SK-N-SH (cell line): ENCODE measurements at places on chromosomes 7 and 10.

GRCh38 chr7:111138193-111138569, 47.3 kb downstream of the LRRN3 start:
- DNase-seq: no peak

DNA sequence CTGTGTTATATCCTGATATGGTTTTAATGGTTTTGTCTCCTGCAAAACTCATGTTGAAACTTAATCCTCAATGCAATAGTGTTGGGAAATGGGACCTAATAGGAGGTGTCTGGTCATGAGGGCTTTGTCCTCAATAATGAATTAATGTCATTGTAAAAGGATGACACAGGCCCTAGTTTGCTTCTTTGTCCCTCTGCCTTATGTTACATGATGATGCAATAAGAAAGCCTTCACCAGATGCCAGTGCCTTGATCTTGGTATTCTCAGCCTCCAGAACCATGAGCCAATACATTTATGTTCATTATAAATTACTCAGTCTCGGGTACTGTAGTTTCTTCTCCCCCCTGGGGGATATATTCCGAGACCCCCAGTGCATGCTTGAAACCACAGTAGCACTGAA, 1247.4 kb upstream of the SORCS1 start:
- no peak for DNase-seq

DNA sequence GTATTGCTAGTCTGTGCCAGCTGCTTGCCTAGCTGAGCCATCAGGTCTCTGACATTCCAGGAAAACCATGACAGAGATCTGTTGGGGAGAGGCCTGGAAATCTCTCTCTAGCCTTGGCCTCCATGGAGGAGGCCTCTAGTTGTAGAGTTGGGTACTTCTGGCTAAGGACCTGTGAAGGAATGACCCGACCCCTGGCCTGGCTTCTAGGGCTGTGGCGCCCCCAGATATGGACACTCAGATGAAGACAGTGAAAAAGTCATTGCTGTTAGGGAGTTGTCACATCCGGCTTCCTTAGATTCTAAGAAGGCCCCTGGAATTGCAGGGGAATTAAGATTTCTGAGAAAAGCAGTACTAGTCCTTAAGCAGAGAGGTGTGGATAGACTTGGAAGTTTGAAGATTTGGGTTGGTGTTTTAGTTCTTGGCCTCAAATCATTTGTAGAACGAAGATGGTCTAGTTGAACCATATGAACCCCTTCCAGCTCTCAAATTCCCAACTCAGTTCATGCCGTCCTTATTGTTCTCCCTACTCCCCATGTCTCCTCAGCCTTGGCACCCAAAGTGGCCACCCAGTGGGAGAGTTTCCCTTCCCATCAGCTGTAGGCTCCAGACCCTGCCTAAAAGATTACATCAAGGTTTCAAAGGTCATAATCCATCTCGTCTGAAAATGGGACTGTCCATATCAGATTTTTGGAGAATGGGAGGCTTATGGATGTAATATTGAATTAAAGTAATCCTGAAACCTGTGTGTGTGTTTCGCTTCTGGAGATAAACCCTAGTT, 7.0 kb downstream of the HHEX start:
- DNase-seq: peak; percentile 20

- no peak for DNase-seq
These were observed 5.7 kb downstream of the ATG9B start for GRCh38 chr7:151018421-151019129.

- DNase-seq: no peak
These were observed 30.6 kb downstream of the PODXL start for GRCh38 chr7:131525820-131526219.
